ENCODE measurements at places on chromosomes 13 and 19.

DNA sequence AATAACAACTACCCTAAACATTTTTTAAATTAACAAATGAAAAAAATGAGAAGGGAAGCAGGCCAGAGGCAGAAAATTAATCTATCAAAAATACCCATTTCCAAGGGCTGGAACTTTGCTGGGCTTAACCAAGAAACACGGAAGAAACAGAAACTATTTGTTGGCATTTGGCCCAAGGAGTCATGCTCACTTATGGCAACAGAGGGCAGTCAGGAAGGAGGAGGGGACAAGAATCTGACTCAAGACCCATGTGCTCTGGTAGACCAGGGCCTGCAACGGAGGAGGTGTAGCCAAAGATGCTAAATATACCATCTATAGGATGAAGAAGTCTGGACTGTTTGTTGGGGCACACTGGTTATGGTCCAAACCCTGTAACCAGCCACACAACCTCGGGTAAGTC, 496.7 kb downstream of the COG6 start:
- DNase-seq: peak; percentile 6

DNA sequence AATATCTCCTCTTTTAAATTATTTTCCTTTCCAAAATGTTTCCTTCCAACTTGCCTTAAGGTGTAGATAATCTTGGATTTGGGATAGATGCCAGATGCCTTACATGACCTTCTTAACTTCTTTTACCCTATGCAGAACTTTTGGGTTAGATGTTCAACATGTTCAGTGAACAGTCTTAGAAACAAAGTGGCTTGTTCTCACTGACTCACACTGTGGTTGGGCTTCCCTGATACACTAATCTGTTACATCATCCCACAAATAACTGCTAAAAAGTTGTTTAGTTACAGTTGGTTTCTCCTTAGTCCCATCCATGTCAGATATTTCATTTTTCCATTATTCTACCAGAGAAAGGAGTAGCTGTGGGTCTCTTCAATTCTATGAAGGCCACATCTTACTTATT, 2638.2 kb downstream of the PCDH9 start:
- no peak for DNase-seq

GRCh38 chr13:64866331-64866730, 2363.8 kb downstream of the PCDH9 start:
- no peak for DNase-seq

GRCh38 chr19:570937-571565, 1.3 kb upstream of the BSG start:
- DNase-seq: peak; percentile 81

DNA sequence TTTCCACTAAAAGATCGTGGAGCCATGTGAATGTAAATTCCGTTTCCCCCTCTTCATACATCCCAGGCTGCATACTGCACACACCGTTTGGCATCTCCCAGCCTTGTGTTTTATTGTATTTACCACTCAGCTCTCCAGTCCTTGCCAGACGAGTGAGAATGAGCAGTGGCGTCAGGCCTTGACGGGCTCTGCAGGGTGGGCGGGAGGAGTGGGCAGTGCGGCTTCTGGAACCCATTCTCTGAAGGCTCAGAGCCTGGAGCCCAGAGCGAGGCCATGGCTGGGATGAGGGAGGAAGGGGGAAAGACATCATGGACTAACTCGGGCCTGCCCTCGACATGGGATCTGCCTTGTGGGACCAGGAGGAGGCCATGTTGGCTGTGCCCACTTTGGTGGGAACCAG, 25.1 kb downstream of the BICRA start:
- no peak for DNase-seq

GRCh38 chr13:97432232-97432916, 1.6 kb upstream of the RAP2A start:
- no peak for DNase-seq
